DMS153 (cell line): ENCODE measurements at places on chromosomes 3 and 15.
A peak's percentile ranks its signal among the peaks of the same experiment; 100 is the strongest.

DNA sequence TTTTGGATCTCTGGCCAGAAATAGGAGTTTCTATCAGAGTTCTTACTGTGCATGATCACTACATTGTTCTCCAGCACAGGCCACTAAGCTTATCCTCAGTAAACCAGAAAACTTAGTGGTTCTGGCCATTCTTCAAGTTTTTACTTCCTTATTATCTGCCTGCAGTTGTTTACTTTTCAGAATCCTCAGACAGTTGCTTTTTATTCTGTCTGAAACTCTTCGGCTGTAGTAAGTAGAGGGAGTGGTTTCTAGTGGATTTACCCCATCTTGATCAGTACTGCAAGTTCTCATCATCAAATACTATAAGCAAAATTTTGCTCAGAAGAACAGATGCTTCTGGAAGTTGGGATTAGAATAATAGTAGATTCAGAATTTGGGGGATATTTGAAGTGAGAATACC is 193.0 kb upstream of the RARB start:
- no peak for DNase-seq

DNA sequence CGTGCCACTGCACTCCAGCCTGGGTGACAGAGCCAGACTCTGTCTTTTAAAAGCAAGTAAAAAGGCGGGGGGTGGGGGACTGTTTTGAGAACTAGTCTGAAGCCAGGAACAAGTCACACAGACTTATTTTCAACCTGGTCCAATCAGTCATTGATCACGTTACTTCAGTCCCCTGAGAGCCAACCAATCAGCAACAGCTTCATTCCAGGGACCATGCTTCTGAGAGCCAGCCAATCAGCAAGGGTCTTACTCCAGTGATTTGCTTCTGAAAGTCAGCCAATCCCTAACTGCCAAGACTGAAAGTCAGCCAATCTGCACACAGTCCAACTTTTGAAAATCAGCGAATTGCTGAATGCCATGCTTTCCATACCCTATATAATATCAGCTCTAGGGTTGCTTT is 48.6 kb upstream of the C15orf39 start:
- no peak for DNase-seq

GRCh38 chr3:77693147-77693546 is 653.2 kb downstream of the ROBO2 start:
- DNase-seq = no peak

DNA sequence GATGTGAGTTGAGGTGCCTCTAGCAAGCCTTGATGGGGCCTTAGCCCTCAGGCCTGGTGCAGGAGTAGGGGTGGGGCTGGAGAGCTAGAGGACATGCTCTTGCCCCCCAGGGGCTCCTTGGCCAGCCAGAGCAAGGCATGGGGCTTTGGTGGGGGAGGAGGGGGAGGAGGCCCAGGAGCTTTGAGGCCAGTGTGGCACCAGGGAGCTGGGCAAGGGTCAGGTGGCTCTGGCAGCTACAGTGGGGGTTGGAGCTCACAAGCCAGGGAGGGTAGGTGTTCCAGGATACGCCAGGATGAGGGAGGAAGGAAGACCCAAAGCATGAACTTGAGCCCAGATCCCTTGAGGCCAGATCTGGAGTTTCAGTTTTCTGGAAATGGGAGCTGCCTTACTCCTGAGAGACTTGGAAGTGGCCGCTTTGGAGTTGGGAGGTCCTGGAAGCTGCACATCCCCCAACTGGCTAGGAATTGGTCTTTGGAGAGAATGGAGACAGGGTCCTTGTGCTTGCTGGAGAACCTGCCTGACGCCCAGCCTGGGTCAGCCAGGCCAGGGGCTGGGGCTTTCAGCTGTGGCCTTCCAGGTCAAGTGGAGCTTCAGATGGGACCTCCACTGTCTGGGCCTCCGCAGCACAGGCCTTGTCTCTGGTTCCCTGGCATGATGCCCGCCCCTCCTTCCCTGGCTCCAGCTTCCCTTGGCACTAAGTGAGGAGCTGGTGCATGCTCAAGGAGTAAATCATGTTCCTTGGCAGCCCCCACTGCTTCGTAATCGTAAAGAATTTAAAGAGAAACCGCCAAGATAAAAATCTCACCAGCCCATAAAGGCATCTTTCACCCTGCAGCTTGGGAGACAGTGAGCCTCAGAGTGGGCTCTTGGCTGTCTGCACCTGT is 8.7 kb downstream of the SEMA3F start:
- DNase-seq = no peak

DNA sequence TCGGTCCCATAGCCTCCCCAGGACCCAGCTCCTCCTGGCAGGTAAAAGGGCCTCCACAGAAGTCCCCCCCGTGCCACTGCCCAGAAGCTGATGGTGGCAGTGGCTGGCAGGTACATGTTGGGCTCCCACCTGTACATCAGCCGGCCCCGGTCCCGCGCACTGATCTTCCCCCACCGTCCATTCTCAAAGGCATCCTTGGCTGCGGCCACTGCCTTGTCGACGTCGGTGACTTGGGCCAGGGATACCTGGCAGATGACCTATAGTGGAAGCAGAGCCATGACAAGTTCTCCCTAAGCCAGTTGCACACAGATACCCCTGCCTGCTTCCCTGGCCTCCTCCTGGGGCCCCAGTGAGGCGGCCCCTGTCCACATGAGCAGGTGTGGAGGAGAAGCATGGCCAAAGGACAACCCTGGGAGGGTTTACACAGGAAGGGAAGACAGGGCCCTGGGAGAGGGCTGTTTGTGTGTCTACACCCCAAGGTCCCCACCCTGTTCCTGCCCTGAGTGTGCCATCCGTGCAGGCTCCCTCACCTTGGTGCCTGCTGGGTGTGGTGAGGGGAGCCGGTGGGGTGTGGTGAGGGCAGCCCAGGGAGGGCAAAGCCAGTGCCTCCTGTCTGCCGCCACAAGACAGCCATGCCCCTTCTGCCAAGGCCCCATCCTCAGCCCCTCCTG is 44.8 kb downstream of the ALDH1L1 start:
- no peak for DNase-seq

GRCh38 chr15:55907797-55908196 is 85.6 kb downstream of the NEDD4 start:
- no peak for DNase-seq

GRCh38 chr3:32577581-32578556 is 7.2 kb upstream of the DYNC1LI1 start:
- DNase-seq = no peak

DNA sequence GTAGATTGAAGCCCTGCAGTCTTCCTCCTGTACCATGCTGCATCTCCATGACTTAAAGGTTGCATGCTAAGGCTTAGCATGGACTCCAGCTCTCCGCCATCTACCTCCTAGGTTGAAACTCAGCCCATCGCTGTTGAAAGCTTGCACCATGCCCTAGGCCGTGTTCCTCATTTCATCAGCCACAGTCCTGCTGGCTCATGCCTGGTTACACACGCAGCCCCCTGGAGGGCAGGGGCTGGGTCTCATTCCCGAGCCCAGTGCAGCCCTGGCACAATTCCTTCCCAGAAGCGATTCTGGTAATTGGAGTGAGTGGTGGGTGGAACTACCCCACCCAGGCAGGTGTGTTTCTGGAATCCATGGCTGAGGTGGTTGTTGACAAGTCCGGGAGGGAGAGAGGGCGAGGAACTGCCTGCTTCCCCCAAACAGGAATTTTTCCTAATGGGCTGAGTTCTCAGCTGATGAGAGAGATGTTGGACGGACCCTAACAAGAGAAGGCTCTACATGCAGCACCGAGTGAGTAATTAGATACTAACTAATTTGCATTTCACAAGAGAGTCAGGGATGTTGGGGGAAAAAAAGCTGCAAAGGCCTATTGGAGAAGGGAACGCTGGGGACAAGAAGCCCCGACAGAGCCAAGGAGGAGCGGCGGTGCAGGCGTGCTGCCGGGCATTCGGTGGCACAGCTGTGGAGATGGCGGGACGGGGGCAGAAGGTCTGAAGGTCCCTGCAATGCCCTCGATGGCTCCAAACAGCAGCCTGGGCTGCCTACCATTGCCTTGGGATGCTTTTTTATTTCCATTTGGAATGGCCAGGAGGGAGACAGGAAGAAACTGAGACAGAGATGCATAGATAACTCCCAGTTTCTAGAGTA is 92.3 kb upstream of the TLE3 start:
- no peak for DNase-seq

DNA sequence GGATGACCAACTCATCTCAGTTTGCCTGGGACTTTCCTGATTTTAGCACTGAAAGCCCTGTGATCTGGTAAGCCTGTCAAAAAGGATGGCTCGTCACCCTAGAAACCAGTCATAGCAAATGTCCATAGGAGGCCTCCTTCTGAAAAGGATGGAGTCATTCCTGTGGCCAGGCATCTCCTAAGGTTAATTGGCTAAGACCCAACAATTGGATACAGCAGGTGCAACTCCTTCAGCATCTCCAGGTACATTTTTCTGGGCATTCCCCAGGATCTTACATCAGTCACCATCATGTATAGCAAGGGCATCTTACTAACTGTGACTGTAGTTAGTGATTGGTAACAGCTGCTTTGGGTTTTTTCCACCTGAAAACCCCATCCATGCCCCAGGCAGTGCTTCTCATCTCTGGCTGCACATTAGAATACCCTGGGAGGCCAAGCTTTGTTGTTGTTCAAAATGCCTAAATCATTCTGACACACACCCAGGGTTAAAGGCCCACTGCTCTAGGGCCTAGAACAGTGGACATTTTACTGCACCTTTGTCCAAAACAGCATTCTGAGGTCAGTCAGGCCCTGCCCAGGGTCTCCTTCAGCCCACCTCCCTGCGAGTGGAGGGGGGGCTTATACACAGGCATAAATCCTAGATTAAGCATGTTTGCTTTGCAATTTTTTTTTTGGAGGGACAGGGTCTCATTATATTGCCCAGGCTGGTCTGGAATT is 28.3 kb upstream of the GALNT15 start:
- no peak for DNase-seq

DNA sequence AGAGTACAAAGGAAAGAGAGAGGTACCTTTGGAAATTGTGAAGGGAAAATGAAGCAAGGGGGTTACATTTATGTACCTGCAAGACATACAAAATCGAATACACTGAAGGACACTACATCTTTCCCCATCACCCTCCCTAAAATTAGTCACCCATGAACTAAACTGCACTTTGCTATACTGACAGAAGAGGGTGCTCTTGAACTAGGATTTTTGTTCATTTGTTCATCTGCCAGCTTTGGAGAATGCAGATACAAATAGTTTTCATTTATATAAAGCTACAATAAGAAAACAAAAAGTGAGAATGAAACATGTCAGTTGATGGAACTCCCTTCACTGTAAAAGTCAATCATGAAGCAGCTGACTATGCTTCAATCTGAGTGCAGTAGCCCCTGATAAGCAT is 55.7 kb downstream of the PCCB start:
- DNase-seq = no peak

GRCh38 chr3:16359331-16359730 is 94.3 kb downstream of the OXNAD1 start:
- DNase-seq = no peak

GRCh38 chr3:112745567-112746248 is 101.0 kb downstream of the CD200R1L start:
- DNase-seq = no peak

- DNase-seq = no peak
These were observed 296 bp downstream of the TPRA1 start for GRCh38 chr3:127590282-127590592.

GRCh38 chr15:100934726-100935125 is 15.6 kb downstream of the LRRK1 start:
- no peak for DNase-seq

- no peak for DNase-seq
These were observed 70.1 kb upstream of the SLCO3A1 start for GRCh38 chr15:91783451-91783850.

- DNase-seq = peak; percentile 68
These were observed 13.2 kb upstream of the TMEM212 start for GRCh38 chr3:171829841-171830517.

GRCh38 chr15:61519296-61519695 is 290.2 kb upstream of the RORA start:
- no peak for DNase-seq

DNA sequence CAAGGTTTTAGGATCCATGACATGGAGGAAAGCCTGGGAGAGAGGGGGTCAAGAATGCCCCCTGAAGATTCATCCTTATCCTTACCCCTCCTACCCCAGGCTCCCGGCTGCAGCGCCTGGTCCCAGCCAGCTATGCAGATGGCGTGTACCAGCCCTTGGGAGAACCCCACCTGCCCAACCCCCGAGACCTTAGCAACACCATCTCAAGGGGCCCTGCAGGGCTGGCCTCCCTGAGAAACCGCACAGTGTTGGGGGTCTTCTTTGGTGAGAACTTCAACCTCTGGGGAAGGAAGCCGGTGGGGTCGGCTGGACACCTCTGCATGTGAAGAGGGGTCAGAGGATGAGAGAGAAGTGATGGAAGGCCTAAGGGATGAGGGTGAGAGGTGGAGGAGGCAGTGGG is 4.3 kb downstream of the DUOX1 start:
- no peak for DNase-seq

GRCh38 chr15:94203306-94203705 is 28.1 kb upstream of the MCTP2 start:
- DNase-seq = no peak

- DNase-seq = no peak
These were observed 82.1 kb downstream of the CGNL1 start for GRCh38 chr15:57458356-57458781.

GRCh38 chr15:77870195-77871065 is 207.1 kb downstream of the TBC1D2B start:
- DNase-seq = no peak

- DNase-seq = no peak
These were observed 1.3 kb upstream of the ETV5 start for GRCh38 chr3:186109897-186110803.

GRCh38 chr3:23877329-23877980 is 39.3 kb downstream of the NKIRAS1 start:
- DNase-seq = no peak

DNA sequence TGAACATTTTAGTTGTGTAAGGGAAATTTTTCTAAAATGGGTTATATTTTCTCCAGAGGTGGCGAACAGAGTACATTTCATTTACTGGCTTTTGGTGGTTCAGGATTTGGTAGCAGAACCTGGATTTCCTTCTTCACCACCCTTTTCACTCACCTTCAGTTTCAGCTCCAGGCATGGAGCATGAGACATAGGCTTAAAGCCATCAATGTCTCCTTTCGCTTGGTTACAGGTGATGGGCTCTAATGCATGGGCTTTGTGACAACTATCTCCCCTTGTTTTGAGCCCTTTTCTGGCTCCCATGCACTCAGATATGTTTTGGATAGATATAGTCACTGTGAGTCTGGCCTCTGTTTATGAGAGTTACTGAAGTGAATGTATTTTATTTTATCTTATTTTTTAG is 96.6 kb upstream of the ANKRD28 start:
- no peak for DNase-seq

DNA sequence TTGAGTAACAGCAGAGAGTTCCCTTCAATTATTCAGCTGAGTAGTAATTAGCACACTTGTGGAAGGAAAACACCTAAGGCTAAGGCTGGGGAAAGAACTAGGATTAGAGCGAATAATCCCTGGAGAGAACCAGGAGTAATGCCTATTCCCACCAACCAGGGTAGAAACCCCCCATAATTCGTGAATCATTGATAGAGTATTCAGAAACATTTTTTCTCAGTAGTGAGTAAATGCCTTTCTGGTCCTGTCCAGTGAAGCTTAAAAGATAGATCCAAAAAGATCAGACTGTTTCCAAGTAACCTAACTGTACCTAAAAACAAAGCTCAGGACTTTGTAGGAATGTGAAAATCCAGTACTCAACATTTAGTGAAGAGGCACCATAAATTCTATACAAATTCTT is 71.2 kb downstream of the DGKG start:
- no peak for DNase-seq
